ENCODE measurements at places on chromosomes 5 and 9. TPM values are rescaled to one million over a fixed set of nuclear protein-coding genes. Genes with fewer than 3 reads are reported as not detected.

ADGRV1 gene
- 0.50 TPM for total RNA-seq

GRCh38 chr9:93108291-93109041 is 12.4 kb downstream of the CARD19 start:
- no peak for DNase-seq

GRCh38 chr5:54360089-54360488 is 49.7 kb upstream of the ARL15 start:
- no peak for DNase-seq

- no peak for DNase-seq
These were observed 123.4 kb upstream of the NFIL3 start for GRCh38 chr9:91547081-91547480.

DNA sequence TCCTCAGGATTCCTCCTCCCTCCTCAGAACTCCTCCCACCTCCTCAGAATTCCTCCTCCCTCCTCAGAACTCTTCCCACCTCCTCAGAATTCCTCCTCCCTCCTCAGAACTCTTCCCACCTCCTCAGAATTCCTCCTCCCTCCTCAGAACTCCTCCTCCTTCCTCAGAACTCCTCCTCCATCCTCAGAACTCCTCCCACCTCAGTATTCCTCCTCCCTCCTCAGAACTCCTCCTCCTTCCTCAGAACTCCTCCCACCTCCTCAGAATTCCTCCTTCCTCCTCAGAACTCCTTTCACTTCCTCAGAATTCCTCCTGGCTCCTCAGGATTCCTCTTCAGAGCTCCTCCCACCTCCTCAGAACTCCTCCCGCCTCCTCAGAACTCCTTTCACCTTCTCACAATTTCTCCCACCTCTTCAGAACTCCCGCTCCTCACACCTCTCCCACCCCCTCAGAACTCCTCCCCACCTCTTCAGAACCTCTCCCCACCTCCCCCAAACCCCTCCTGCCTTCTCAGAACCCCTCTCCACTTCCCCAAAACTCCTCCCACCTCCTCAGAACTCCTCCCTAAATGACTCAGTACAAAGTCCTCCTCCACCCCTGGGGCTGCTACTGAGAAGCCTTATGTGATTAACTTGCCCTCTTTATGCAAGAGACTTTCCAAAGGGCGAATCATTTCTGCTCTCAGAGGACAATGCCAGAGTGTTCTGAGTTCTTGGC is 23.2 kb downstream of the SLC46A2 start:
- peak; percentile 18 for DNase-seq

- no peak for DNase-seq
These were observed 165.1 kb downstream of the RNF180 start for GRCh38 chr5:64330728-64331231.

- no peak for DNase-seq
These were observed 145.7 kb upstream of the GNA14 start for GRCh38 chr9:77793849-77794248.

- no peak for DNase-seq
These were observed 4.8 kb downstream of the FAM78A start for GRCh38 chr9:131271506-131271931.
